ENCODE measurements at places on chromosomes 5 and 9. TPM values are rescaled to one million over a fixed set of nuclear protein-coding genes. Genes with fewer than 3 reads are reported as not detected.

Gene CTXN3
- not detected for total RNA-seq

- no peak for DNase-seq
These were observed 323.4 kb downstream of the NR2F1-AS1 start for GRCh38 chr5:93257616-93258015.

Gene SLF1
- 2.5 TPM for total RNA-seq

GRCh38 chr5:153881687-153882086 lies 157.0 kb downstream of the FAM114A2 start:
- DNase-seq = no peak

DNA sequence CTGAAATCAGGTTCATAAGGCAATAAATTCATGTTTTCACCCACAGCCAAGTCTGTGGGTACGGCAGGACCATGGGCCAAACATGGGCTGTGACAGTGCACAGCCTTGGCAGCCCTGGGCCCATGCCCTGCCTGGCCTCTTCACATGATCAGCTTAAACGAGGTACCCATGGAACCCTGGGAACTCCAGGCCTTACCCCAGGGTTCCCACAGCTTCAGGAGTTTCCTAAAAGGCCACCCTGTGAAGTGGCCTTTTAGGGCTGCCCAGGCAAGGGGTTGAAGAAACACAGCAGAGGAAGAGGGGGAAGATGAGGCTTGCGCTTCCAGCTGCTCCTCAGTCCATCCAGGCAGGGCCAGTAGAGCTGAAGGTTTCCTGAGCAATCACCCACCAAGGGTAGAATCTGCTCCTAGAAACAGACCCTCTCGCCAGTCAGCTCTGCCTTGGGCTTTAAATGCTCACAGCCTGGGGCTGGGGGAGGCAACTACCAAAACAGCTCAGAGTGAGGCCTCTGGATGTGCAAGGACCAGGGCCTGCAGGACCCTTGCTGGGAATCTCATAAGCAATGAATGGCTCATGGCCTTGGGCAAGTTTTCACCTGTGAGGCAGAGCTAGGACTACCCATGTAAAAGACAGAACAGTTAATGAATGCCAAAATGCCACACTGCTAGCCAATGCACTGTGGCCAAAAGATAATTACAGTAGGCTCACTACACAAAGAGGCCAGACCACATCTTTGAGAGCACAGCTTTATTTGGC lies 79.3 kb upstream of the LRRTM2 start:
- no peak for DNase-seq

DNA sequence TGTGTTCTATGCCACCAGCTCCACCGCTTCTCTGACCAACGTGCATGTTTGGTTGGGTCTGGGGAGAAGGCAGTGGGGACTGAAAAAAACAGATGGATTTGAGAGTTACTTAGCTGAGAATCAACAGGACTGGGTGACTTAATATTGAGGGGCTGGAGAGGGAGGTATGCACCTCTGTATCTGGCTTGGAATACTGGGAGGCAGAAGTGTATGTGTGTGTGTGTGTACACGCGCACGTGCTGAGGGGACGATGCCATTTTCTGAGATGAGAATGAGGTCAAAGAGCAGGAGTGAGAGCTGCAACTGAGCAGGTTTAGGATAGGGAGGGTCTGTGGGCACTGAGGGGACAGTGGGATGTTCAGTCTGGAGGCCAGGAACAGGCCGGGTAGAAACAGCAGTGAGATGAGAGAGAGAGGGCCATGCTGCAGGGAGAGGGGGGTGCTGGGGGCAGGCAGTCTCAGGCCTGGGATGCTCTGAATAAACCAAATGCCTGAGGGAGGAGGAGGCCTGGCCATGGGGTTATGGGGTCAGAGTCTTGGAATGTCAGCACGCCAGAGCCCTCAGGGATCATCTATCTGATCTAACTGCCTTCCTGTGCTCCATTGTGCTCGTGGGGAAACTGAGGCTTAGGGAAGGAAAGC lies 14.0 kb downstream of the PDGFRB start:
- DNase-seq = no peak

Gene ADRA1B
- 1.7 TPM for total RNA-seq

GRCh38 chr5:164048359-164048926 lies 543.0 kb downstream of the MAT2B start:
- DNase-seq = no peak

DNA sequence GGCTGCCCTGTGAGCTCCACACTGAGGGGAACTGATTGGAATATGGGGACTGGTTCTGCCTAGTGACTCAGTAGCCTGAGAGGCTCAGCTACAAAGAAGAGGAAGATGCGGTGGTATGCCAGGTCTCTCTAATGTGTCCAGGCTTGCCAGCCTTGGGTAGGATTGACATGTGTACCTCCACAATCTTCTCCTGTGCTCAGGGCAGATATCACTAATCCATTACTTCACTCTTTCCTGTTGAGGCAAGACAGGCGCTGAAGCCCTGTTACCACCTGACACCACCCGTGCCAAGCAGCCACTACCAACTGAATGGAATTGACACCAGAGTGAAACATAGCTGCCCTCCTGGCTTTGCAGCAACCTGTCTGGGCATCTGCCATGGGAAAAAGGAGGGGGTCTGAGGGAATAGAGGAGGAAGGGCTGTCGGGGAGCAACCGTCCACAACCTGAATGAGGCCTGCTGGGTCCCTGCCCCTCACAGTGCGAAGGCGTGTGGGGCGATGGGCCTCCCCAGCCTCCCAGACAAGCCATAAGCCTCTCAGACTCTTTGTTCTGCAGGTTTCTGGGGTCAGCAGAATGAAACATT lies 114.7 kb upstream of the CXCL14 start:
- DNase-seq = peak; percentile 85

DNA sequence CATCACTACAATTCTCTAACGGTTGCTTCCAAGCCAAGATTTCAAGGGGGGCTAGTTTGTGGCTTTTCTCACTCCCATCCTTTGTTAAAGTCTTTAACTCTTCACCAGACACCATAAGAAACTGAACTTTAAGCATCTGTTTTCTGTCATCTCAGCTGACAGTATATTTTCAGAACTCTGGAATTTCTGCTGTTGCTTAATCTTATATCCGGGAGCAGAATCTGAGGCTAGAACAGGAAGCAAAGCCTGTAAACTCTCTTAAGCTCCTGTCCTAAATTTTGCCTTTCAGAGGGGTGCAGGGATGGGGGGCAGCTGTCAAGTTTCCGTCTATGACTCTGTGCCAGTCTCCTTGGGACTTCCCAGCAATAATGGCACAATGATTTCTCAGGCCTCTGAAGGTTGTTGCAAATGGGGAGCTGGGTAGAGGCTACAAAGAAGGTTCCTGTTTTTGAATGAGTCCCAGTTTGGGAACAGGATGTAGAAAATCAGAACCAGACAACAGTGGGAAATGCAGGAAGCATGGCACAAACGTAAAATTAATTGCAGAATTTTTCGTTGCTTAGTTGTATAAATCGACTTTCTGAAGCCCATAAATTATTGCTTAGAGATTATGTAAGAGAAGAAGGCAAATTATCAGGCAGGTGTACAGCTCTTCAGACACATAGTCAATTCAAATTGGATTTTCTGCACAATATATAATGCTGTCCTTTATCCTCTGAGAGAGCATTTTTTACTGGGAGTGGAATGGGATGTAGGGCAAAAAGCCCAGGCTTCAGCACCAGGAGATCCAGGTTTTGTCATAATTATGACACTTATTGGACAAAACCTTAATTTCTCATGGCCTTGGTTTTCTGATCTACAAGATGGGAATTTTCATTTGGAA lies 430.9 kb downstream of the DMAC1 start:
- DNase-seq = no peak

DNA sequence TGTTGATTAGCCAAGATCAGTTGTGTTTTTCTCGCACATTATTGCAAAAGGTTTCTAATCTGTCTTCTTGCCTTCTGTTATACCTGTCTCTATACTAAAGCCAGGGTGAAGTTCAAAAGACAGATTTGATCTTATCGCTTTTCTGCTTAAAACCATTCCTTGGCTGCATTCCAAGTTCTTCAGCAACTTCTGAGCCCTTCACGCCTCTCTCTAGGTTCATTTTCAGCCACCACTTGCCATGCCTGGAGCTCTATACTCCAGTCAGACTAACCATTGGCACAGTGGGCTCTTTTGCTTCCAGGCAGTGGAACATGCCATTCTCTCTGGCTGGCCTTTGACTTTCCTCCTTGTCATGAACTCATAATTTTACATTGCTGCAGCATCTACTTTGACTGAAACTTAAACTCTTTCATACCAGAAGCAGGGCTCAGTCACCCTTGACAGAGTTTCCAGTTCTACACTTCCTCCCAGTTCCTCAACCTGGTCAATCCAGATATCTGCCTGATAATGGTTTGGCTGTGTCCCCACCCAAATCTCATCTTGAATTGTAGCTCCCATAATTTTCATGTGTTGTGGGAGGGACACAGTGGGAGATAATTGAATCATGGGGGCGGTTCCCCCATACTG lies 114.4 kb downstream of the SLC12A2 start:
- DNase-seq = no peak

GRCh38 chr9:107994648-107995047 lies 505.1 kb upstream of the KLF4 start:
- no peak for DNase-seq

DNA sequence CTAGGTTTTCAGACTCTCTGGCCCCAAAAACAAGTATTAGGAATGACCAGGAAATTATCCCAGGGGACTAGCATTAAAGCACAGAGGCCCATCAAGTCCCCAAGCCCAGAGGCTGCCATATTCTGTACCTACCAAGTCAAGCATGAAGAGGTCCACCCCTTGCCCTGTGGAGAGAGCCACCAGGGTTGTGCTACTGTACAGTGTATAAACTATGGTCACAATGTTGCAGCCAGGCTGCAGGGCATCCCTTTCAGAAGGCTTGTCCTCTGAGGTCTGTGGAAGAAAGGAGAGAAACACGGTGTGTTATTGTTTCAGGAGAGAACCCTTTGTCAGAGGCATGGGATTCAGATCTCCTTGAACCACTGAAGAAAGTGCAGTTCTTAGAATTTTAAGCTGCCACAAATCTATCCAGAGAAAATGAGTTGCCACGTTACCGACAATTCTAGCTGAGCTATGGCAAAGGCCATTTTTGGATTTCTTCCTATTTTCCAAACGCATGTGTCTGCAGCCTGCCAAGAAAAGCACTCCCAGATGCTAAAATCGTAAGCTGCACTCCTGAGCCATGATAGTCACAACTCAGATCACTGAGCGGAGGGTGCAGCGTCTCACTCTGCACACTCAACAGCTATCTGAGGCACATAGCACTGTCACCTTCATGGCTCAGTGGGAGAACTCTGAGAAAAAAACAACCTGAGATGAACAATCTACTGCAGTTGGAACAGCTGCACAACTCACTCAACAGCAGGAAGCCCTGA lies 45.5 kb upstream of the SPATA31E1 start:
- DNase-seq = peak; percentile 91

Gene FAF2
- 27.3 TPM for total RNA-seq

DNA sequence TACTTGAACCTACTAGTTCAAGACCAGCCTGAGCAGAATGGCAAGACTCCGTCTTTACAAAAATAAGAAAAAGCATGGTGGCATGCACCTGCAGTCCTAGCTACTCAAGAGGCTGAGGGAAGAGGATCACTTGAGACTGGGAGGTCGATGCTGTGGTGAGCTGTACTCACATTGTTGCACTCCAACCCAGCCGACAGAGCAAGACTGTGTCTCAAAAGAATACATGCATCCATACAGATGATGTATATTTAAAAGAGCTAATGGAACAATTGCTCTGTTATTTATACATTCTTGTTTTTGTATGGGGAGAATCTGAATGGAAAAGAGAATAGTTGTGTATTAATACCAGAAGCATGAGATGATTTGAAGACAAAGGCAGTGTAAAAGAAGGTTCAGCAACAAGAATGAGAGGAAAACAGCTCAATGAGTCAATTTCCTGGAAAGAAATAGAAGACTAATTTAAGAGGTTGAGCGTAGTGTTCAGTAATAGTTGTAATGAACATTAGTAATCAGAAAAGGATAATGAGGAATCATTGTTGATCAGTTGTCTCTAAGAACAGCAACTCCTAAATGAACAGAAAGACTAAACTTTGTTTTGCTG lies 1.9 kb upstream of the LRRC70 start:
- no peak for DNase-seq

Gene PLK2
- 25.7 TPM for total RNA-seq

DNA sequence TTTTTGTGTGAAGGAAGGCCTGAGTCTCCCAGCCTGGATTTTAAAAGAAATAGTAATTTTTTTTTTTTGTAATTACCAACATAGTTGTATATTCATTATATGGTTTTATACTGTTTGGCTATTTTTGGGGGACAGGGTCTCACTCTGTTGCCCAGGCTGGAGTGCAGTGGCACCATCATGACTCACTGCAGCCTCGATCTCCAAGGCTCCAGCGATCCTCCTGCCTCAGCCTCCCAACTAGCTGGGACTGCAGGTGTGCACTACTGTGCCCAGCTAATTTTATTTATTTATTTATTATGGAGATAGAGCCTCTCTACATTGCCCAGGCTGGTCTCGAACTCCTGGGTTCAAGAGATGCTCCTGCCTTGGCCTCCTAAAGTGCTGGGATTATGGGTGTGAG lies 5.1 kb downstream of the LRRC8A start:
- DNase-seq = no peak

DNA sequence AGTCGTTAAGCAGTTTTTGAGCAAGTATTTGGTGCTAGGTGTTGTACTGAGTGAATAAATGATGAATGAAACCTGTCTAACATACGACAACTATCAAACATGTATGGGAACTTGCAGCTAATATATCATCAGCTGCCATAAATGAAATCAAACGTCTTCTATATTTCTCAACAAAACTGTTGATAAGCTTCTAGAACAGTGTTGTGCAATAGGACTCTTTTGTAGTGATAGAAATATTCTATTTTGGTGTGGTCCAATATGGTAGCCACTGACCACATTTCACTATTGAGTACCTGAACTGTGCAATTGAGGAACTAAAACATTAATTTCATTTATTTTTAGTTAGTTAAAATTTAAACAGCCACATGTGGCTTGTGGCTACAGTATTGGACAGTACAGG lies 16.3 kb upstream of the FYB1 start:
- DNase-seq = no peak

DNA sequence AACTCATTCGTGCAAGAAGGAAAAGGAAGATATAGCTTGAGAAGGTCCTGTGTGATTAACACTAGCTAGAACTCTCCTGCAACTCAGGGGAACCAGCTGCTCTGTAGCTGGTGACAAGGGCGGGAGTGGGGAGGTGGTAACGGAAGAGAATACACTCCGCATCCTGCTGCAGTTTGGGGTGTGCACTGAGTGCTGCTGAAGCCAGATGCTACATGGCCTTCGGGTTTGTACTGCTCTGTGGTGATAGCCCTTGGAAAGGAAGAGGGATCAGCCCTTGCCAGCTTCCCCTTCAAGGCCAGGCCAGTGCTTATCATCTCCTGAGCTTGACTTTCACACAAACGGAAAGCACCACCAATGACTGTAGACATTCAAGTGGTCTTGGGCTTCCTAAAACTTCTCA lies 34.3 kb downstream of the FRMD3 start:
- no peak for DNase-seq

GRCh38 chr9:112158656-112159367 lies 16.3 kb downstream of the SUSD1 start:
- DNase-seq = no peak

Measured in esophagus muscularis mucosa (tissue), 4 donors.